Vagina (tissue), 2 donors: ENCODE measurements at places on chromosomes 1 and 21. TPM values are rescaled to one million over a fixed set of nuclear protein-coding genes. Genes with fewer than 3 reads are reported as not detected.

- no peaks in the 10 kb centered on the region for H3K36me3 ChIP-seq
- H3K4me3 ChIP-seq, result peak overlapping the region; percentile 81
These were observed 1.1 kb downstream of the TOR1AIP1 start for GRCh38 chr1:179883040-179883744.

- H3K4me3 ChIP-seq, result no peak overlapping the region
- peaks cover 1% of the 10 kb centered on the region for H3K36me3 ChIP-seq
- DNase-seq, result no peak
- no peak overlapping the region for H3K27ac ChIP-seq
These were observed 152.8 kb downstream of the PPP1R12B start for GRCh38 chr1:202501281-202501680.

DNA sequence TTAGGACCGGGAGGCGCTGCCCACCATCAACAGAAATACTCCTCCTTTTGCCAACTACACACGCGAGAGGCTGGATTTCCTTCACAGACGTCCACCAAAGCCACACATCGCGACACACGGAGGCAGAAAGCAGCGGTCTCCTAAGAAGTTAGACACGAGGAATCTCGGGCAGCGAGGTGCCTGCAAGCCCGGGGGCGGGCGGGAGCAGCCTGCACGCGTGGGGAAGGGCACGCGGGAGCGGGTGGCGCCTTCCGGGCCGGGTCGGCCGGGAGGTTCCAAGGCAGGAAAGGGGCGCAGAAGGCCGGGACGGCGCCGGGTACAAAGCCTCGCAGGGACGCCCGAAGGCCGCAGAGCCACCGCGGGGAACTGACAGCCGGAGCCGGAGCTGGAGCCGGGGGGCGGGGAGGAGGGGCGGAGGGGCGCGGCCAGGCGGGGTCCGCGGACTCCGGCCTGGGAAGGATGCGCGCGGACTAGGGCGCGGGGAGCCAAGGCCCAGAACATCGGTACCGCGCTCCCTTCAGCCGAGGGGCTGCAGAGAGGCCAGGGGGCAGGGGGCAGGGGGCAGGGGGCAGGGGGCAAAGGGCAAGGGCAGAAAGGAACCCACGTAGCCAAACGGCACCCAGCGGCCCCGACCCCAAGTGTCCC lies 722 bp downstream of the NPHP4 start:
- DNase-seq, result no peak
- H3K27me3 ChIP-seq, result no peaks in the 10 kb centered on the region
- peak overlapping the region; percentile 90 for H3K27ac ChIP-seq
- peaks cover 30% of the 10 kb centered on the region for H3K4me1 ChIP-seq
- no peaks in the 10 kb centered on the region for H3K36me3 ChIP-seq

DNA sequence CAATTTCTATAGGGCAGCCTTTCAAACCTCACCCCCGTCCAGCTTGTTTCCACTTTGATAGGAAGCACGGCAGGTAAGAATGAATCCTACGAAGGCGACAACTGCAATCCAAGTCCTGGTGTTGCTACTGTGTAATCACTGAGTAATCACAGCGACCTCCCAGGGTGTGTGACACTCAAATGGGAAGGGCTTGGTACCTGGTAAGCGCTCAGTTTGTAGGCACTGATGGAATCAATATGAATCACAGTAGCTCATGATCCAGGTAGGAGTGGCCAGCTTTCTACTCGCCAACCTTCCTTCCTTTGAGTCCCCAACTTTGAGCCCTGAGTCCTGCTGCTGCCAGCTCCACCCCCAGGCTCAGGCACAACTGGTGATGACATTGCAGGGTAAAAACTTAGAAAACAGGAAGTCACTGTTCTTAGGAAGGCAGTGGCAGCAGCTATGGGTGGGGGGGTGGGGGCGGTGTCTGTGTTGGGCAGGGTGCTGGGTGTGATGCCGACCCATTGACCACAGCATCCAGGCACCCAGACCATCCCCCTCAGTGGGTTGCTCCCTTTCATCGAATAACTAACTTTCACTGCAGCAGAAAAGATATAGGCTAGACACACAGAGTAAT lies 70.7 kb downstream of the CD247 start:
- no peaks in the 10 kb centered on the region for H3K4me1 ChIP-seq
- H3K4me3 ChIP-seq, result no peak overlapping the region
- no peaks in the 10 kb centered on the region for H3K36me3 ChIP-seq

The SLC30A10 gene
- total RNA-seq, result 0.25 TPM

GRCh38 chr1:202007805-202008489 lies 2.4 kb upstream of the ELF3 start:
- H3K27me3 ChIP-seq, result no peaks in the 10 kb centered on the region
- peaks cover 28% of the 10 kb centered on the region for H3K4me1 ChIP-seq
- H3K36me3 ChIP-seq, result peaks cover 27% of the 10 kb centered on the region
- DNase-seq, result no peak
- H3K4me3 ChIP-seq, result no peak overlapping the region
- H3K27ac ChIP-seq, result peak overlapping the region; percentile 15

- peaks cover 38% of the 10 kb centered on the region for H3K4me1 ChIP-seq
- DNase-seq, result no peak
- no peak overlapping the region for H3K27ac ChIP-seq
- H3K4me3 ChIP-seq, result no peak overlapping the region
- H3K27me3 ChIP-seq, result no peaks in the 10 kb centered on the region
- no peaks in the 10 kb centered on the region for H3K36me3 ChIP-seq
These were observed 334.2 kb upstream of the SNX7 start for GRCh38 chr1:98327220-98327861.
